ENCODE measurements at places on chromosomes 2 and 18.

GRCh38 chr2:47373747-47374146 lies 29.2 kb upstream of the MSH2 start:
- no peak for DNase-seq

DNA sequence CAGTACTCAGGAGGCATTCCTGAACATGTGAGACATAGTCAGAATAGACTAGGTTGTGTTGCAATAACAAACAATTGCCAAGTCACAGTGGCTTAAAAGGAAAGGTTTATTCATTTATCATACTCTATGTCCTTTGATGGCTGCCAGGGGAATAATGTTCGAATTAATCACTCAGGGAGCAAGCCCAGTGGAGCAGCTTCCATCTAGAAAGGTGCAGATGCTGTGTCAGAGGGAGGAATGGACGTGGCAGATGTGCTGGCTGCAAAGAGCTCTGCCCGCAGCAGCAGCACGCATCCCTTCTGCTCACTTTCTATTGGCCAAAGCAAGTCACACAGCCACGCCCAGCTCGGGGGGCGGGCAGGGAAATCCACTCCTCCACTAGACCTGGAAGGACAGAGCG lies 105.9 kb upstream of the AQP4 start:
- no peak for DNase-seq

- DNase-seq: no peak
Measured at GRCh38 chr2:43460174-43460546, 135.7 kb downstream of the THADA start.

- no peak for DNase-seq
Measured at GRCh38 chr18:70489986-70490933, 201.4 kb downstream of the SOCS6 start.

- no peak for DNase-seq
Measured at GRCh38 chr2:41068740-41069139, 616.9 kb upstream of the SLC8A1 start.

Data from NCI-H187 (cell line).